BJ (cell line): ENCODE measurements at places on chromosomes 2 and 18.

DNA sequence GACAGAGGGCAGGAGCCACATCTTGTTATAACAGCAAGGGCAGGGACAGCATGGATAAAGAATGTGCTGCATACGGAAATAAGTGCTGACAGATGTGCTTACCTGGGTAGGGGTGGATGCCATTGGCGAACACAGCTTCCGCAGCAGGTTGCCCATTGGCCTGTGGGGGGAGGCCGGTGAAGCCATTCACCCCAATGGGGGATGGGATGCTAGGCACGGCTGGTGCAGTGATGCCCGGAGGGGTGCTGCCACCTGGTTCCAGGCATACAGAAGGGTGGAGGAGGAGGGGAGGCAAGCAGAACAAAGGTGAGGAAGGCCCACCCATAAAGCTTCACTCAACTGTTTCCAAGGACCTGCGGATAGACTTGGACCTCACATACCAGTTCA is 294.9 kb downstream of the CELF4 start:
- no peak for DNase-seq

- DNase-seq, result no peak
Measured at GRCh38 chr18:52339891-52340371, at the start of gene DCC. Gene DCC, plus strand, starts transcription at chr18:52340197. Its CDS starts 591 bp downstream, at chr18:52340788.

DNA sequence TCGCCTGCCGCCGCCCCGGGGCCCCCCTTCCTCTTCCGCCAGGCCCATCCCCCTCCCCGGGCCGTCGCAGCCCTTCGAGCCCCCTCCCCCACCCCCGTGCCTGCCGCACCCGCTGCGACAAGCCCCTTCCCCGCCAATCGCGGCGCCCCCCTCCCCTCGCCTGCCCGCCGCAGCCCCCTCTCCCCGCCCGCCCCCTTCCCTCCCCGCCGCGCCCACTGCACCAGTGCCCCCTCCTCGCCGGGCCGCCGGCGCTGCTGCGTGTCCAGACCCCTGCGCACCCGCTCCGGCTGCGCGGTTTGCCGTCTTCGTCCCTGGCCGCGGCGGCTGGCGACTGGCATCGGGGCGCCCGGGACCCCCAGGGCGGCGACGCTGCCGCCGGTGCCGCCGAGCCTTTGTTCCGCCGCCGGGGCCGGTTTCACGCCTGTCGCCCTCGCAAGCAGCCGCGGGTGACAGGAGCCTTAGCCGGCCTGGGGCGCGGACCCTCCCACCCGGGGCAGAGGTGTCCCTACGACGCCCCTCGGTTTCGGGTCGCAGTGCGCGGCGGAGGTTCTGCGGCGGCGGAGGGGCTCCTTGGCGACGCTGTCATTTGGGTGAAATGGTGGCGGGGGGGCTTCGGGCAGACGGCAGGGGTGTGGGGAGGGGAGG is 18.1 kb downstream of the GPC1 start:
- no peak for DNase-seq

GRCh38 chr2:164514491-164514890 is 106.8 kb downstream of the GRB14 start:
- no peak for DNase-seq

DNA sequence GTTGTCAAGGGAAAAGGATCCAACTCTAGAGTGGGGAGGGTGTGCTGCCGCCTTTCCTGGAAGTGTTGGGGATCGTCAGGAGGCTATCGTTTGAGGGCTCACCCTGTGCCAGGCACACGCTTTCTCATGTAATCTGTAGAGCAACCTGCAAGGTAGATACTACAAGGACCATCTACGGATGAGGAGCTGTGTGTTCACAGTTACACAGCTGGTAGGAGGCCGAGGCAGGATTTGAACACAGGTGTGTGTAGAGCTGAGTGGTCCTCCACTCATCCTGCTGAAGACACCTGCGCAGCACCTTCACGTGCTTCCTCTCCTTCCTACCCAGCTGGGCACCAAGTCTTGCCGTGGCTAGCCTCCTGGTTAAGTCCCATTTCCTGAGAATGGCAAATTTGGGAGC is 68.3 kb downstream of the MARCO start:
- DNase-seq, result no peak

DNA sequence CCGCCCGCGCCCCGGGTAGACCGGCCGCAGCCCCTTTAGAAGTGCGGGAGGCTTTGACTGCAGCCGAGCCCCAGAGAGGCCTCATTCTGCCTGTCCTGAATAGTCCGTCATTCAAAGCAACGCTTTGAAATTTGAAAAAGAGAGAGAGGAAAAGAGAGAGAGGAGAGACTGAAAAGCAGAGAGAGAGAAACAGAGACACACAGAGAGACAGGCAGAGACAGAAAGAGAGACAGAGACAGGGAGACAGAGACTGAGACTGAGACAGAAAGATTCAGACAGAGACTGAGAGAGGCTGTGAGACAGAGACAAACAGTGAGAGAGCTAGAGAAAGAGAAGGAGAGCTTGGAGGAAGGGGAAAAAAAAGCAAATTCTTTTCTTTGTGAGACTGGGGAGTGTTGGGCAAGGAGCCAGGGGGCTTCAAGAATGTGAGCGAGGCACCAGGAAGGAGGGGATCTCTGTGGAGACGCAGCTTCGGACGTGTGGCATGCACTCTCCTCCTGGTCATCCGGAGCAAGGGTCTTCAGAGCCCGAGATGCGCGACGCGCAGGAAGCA is 73.1 kb downstream of the MYCN start:
- no peak for DNase-seq

- no peak for DNase-seq
Measured at GRCh38 chr2:10119601-10120157, 2.9 kb upstream of the RRM2 start.

DNA sequence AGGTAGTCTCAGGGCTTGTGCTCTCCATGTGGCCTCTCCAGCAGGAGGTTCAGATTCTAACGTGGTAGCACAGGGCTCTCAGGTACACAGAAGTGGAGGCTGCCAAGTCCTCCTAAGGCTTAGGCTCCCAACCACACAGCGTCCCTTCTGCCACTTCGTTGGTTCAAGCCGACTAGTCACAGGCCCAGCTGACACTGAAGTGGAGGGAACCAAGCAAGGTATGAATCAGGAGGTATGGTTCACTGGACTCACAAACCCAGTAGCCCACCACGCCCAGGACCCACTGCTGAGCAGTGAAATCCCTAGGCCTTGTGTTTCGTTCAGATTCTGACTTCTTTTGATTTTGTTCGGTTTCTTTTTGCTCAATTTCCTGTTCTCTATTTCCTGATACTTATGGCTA is 46.0 kb upstream of the SEC11C start:
- no peak for DNase-seq
